AG08396 (cell line): ENCODE measurements at places on chromosomes 12 and 14.

GRCh38 chr12:66244446-66244845, 55.4 kb downstream of the IRAK3 start:
- DNase-seq, result no peak

GRCh38 chr12:121845701-121846100, 13.0 kb downstream of the HPD start:
- DNase-seq, result no peak

DNA sequence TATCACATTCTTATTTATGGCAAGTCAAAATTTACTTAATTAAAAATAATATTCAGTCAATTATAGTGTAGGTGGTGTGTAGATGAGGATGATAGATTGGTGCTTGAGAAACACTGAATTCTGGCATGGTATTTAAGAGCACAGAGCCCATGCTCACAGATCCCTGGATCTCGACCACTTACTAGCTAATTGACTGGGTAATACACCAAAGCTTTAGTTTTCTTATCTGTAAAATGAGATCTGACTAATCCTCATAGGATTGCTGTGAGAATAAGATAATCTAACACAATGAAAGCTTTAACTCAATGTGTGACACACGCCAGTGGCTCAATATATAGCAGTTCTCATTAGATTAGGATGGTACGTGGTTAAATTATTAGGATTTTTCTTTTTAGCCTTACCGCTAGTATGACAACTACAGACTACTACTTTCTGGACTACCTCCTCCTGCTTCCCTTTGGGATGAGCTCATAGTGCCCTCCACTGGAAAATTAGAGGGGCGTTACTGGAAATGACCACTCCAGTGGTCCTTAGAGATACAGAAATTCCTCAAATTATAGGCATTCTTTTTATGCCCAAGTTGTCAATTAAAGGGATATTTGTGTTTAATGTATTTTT, 482.8 kb upstream of the TBX3 start:
- peak; percentile 13 for DNase-seq

DNA sequence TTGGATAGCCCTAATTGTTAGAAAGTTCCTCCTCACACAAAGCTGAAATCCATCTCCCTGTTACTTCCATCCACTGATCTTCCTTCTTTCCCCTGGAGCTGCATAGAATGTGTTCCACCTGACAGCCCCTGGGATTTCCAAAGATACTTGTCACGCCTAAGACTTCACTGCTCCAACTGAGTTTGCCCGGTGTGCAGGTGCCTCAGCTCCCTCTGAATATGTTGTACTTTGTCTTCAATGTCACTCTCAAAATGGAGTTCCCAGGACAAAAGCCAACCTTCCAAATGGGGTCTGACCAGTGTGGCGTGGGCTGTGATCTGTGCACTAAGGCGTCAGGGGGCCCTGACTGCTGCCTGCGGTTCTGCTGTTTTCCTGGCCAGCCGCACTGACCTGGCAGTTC, 42.8 kb downstream of the CACNA2D4 start:
- DNase-seq, result no peak

DNA sequence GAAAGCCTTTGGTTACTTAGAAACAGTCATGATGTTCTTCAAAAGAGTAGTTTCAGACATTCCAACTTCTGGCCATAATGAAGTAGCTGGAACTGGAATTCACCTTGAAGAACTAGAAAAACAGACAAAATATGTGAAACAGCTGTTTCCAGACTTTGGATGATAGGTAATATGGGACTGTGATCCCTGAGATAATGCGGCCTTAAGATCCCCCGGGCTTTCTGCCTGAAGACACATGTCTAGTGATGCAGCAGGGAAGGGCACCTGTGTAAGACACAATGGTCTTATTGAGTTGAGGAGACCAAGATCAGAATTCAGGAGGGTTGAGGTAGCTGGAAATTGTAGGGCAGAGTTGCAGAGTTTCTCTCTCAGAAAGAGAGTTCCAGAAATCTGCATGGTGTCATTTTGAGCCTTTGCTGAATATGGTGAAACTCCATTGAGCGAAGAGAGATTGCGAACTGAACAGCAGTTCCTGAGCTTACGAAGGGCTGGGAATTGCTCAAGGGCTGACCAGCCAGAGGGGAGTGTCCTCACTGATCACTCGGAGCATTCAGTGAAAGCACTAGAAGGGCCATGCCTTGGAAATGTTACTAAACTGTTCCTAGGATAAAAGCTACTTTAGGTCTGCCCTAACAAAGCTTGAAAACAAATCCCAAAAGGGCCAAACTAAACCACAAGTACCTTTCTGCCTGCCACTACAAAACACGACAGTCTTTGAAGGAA, 41.7 kb upstream of the FRS2 start:
- DNase-seq, result no peak

DNA sequence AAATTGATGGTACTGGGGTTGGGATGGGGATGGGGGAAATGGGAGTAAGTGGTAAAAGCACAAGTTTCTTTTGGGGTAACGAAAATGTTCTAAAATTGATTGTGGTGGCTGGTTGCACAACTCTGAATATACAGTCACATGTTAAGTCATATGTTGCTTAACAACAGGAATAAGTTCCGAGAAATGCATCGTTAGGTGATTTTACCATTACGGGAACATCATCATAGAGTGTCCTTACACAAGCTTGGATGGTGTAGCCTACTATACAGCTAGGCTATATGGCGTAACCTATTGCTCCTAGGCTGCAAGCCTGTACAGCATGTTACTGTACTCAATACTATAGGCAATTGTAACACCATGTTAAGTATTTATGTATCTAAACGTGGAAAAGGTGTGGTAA, 31.0 kb downstream of the ITGA7 start:
- no peak for DNase-seq
